Activated CD8-positive, alpha-beta memory T cell treated with anti-CD3 and anti-CD28 coated beads for 48 hours (primary cell): ENCODE measurements at places on chromosomes 7 and 10.

GRCh38 chr7:2978408-2978807 is 65.3 kb downstream of the CARD11 start:
- DNase-seq: peak; percentile 70

- DNase-seq: no peak
Measured at GRCh38 chr7:90271753-90272152, 26.8 kb downstream of the CFAP69 start.

DNA sequence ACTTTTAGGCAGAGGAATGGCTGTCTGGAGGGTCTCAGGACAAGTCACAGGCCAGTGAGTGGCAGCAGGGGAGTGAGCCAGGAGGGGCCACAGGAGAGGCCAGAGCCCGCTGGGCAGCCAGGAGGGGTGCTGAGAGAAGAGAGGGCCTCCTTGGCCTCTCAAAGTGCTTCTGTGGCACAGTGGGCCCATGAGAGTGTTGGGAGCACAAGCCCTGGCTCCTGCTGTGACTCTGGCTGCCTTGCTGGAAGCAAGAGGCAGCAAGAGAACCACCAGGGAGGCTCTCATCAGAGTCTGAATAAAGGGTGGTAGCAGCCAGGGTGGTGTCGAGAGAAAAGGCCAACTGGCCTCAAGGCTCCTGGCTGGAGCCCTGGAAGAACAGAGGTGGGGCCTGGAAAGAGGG is 91.1 kb downstream of the VOPP1 start:
- DNase-seq: no peak

DNA sequence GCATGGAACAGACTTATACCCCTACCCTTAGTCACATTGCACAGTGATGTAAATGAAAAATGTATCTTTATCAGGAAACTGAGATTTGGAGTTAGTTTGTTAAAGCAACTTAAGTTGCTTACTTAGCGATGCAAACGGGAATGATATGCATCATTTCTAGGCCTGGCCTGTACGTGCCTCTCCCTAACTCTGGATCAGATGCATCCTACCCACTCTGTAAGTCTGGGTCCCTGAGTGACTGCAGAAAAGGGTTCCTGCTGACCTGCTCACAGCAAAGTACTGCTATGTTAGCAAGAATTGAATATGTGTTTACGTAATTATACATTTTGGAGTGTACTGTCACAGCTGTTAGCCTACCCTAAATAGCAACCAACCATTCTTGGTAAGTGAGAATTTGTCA is 30.7 kb upstream of the PRTFDC1 start:
- no peak for DNase-seq

GRCh38 chr7:91835826-91836368 is 44.6 kb downstream of the MTERF1 start:
- DNase-seq: no peak

- peak; percentile 91 for DNase-seq
Measured at GRCh38 chr7:158976849-158977593, 120.7 kb downstream of the DYNC2I1 start.

GRCh38 chr7:106752367-106752766 is 91.4 kb upstream of the CCDC71L start:
- DNase-seq: no peak

DNA sequence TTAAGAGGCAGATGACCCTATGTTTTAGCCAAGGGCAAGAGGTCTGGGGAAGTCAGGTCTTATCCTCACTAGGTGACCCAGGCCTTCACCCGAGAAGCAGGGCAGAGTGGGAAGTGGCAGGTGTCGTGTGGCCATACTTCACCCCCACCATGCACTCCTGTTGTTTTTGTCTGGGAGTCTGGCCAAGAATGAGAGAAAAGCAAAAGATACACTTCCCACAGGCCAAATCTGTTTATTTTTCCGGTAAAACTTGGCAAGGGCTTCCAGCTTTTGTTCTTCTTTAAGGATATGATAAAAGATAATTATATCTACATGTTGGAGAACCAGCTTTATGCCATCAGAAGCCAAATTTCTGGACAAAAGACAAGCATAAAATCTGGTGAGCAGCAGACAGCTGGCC is 137.4 kb upstream of the CDC14C start:
- no peak for DNase-seq

- no peak for DNase-seq
Measured at GRCh38 chr10:124346831-124347230, 71.9 kb downstream of the OAT start.

GRCh38 chr10:119309423-119309770 is 102.0 kb downstream of the GRK5 start:
- no peak for DNase-seq

GRCh38 chr10:21347043-21347784 is 178.3 kb downstream of the SKIDA1 start:
- DNase-seq: no peak

DNA sequence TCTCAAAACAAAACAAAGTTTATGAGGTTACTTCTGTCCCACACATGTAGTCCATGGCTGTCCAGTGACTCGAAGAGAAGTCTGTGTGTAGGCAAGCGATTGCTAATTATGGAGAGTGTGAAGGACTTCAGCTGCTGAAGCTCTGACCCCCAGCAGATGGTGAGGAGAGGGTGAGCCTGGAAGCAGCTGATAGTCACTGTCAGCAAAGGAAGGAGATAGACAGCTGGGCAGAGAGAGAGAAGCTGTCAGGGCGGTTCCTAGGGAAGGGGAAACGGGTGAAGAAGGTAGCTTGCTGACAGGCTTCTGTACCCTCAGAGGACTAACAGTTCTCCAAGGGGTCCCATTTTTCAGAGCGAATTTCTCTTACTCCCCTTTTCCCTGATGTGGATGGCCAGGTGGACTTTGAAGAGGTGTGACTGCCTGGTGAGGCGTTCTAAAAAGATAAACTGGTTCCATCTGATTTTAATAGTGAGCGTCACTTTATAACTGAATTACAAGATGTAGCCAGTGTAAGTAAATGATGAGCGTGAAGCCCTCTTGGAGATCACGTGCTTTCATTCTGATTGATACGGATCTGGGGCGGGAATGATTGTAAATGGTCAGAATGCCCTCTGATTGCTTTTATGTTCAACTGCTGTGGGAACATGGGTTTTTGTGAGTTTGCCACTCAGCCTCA is 12.1 kb downstream of the ZSCAN21 start:
- DNase-seq: no peak

GRCh38 chr7:80216996-80217842 is 82.6 kb downstream of the GNAI1 start:
- DNase-seq: no peak

- no peak for DNase-seq
Measured at GRCh38 chr10:82282782-82283456, 407.9 kb downstream of the NRG3 start.

- no peak for DNase-seq
Measured at GRCh38 chr10:59580026-59580863, 129.4 kb downstream of the SLC16A9 start.

DNA sequence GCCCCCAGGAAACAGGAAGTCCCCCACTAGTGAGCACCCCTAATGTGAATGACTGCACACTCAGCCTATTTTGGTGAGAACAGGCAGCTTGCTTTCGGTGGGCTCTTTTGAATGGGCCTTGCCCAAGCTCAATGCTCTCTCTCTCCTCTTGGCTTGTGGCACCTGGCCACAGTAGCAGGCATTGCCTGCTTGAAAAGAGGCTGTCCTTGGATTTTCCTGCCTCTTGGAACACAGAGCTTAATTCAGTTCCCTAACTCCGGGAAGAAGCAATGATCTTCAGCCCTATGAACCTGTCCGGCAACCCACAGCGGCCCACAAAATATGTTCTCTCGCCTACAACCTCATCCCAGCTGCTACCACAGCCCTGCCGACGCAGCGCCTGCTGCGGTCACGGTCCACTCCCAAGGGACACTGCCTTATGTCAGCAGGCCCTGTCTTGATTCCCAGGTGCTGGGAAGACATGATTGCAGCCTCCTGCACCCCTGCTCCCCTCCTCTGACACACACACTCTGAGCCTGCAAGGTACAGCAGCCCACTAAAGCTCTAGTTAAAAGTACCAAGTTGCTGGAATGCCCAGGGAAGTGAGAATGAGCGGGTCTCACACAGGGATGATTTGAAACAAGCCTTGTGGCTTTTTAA is 715.5 kb upstream of the GALNT17 start:
- no peak for DNase-seq

- no peak for DNase-seq
Measured at GRCh38 chr10:60082744-60083344, 176.5 kb upstream of the CCDC6 start.

DNA sequence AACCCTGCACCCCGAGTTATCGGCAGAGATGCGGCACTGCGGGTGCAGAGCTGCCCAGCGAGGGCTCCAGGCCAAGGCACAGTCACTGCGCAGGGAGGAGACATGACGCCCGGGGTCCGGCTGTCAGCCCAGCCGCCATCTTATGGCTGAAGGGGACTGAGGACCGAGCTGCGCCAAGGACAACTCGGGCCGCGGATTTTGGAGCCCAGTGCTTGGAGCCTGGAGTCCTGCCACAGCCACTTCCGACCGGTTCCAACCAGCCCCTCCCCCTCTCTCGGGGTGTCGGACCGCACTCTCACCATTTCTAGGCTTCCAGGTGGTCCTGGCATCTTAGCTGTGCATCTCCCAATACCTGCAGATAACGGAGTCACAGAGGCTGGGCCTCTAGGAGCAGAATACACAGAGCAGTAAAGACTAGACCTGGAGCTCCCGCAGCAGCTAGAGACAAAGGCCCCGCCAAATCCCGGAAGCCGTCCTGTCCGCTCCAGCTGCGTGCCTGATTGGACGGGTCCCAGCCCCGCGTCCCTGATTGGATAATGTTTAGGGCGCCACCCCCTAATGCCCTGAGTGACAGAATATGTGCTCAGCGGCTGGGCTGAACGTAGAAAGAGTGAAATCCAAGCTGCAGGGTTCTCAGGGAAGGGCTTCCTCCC is at the start of gene ZNF680:
Gene ZNF680 (minus strand): TSS at position 446 of the 653 bp plus-strand sequence. CDS start 117 bp downstream, at position 329.
- peak; percentile 60 for DNase-seq

GRCh38 chr10:80536361-80536835 is 1.3 kb upstream of the SH2D4B start:
- no peak for DNase-seq

GRCh38 chr10:97532935-97533671 is 34.4 kb downstream of the UBTD1 start:
- DNase-seq: no peak

- no peak for DNase-seq
Measured at GRCh38 chr7:45401851-45402250, 172.3 kb upstream of the ADCY1 start.

DNA sequence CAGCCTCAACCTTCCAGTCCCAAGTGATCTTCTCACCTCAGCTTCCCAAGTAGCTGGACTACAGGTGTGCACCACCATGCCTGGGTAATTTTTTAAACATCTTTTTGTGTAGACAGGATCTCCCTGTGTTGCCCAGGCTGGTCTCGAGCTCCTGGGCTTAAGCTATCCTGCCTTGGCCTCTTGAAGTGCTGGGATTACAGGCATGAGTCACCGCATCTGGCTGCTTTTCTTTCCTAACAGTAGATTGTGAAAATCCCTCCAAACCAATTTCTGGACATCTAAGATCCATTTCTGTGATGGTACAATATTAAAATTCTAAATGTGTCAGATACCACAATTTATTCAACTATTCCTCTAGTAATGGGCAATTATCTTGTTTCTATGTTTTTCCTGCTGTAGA is 38.7 kb downstream of the RAB18 start:
- DNase-seq: no peak

DNA sequence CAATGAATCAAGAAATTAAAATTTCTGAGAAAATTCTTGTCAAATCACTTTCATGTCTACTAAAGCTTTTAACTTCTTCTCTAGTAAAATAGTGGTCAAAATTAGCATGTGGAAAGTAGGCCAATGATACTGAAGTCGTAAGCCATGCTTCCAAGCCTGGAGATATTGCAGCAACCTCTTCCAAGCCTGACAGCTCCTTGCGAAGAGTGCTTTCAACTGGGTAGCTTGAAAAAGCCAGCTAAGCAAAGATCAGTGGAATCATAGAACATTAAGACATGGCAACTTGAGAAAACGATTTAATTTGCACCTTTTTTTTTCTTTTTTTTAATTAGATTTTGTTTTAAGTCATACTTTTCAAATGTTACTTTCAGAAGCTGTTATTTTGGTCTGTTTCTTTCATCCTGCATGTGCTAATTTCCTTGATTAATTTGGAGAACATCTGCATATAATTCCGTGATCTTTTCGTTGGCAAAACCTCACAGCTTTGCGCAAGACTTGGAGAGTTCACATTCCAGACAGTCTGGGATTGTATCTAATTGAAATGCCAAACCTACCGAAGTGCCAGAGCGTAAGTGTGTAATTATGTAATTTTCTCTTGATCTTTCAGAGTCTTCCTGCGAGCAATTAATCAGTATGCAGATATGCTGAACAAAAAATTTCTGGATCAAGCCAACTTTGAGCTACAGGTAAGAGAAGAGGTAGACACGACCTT is 142.2 kb upstream of the INSYN2A start:
- DNase-seq: no peak

DNA sequence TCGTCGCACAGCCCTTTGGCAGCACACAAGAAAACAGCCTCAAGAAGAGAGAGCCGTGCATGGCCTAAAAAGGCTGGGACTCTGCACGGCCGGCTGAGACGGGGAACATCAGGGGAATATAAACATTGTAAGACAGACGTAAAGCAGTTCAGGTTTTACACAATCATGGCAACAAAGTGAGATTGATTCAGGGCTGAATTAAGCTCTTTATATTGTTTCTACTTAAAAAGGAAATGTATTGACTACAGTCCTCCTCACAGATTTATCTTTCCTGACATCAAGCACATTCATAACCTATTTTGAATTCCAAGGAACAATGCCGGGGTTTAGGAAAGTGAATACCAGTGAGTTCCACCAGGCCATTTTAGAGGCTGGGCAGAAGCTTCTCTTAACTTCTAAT is 25.2 kb downstream of the SORBS1 start:
- no peak for DNase-seq

GRCh38 chr7:129205987-129206785 is 17.8 kb downstream of the SMO start:
- no peak for DNase-seq

- no peak for DNase-seq
Measured at GRCh38 chr10:82737549-82737948, 862.6 kb downstream of the NRG3 start.

DNA sequence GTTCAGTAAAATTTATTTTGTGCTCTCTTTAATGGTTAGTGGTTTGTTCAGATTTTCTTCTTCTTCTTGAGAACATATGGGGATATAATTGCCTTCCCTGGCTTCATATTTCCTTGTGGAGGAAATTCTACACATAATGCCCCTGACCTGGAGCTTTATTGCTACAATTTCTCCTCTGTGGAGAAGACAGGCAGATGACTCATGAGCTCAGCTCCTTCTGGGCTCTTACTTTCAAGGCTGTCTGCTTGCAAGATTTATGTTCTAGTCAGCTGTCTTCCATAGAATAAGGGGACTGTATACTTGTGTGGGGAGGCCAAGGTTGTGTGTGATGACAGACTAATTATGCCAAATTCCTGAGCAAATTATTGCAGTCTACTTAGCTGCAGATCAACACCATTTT is 1.6 kb downstream of the LRRD1 start:
- DNase-seq: no peak
